ENCODE measurements at places on chromosomes 6 and 20.

DNA sequence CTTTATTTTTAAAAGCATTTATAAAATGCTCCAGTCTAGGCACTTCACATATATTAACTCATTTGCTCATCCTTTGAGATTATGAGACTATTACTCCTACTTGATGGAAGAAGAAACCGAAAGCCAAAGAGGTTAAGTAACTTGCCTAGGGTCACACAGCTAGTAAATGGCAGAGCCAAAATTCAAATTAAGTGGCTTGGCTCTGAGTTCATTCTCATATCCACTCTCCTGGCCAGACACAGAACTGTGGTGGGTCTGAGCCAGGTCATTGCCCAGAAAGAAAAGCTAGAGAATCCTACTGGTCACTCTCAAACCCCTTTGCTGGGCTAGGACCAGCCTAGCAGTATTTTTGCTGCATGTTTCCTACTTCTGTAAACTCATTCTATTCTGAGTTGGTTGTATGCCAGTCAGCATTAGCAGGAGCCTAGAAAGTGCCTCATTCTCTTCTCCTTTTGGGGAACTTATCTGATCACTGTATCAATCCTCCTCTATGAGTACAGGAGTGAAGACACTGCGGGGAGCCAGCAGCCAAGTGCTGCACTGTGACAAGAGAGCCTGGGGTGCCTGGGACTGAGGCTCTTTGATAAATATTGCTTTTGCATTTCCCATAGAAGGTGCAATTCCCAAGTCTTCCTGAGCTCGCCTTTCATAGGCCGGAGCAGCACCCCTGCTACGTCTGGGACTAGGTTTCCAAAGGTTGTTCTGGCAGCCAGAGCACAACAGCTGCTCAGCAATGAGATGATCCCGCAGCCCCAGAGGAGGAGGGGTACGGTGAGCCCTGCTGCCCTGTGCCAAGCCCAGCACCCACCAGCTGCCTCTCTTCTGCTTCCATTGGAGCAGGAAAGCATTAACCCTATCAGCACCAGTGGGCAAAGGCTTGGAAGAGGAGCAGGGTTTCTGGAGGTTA is 728.3 kb downstream of the MAFB start:
- peak; percentile 38 for DNase-seq

DNA sequence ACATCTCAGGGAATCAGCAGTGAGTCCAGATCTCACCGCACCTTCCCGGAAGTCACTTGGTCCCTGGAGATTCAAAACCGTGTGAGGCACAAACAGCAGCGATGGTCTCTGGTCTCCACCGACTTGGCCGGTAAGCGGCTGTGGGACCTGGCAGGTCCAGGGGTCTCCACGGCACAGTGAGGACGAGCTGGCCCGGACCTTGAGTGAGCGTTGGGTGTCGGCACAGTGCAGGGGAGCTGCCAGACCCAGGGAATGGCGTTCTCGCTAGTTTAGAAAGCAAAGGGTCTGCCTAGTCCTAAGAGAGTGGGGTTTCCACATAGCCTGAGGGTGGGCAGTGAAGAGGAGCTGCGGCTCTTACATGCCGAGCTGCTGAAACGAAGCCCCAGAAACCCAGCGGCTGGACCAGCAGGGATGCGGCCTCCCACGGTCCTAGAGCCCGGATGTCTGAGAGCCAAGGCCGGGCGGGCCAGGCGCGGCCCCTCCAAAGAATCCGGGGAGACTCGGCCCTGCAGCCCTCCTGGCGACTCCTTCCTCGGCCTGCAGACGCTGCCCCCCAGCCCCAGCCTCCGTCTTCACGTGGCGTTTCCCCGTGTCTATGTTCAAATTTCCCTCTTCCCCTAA is 185.0 kb downstream of the ERMARD start:
- no peak for DNase-seq

GRCh38 chr20:17421493-17421892 is 109.7 kb downstream of the BFSP1 start:
- DNase-seq, result no peak

- no peak for DNase-seq
Measured at GRCh38 chr6:79544299-79544927, 7.2 kb upstream of the LCA5 start.

GRCh38 chr6:53306819-53307347 is 41.9 kb downstream of the ELOVL5 start:
- no peak for DNase-seq

DNA sequence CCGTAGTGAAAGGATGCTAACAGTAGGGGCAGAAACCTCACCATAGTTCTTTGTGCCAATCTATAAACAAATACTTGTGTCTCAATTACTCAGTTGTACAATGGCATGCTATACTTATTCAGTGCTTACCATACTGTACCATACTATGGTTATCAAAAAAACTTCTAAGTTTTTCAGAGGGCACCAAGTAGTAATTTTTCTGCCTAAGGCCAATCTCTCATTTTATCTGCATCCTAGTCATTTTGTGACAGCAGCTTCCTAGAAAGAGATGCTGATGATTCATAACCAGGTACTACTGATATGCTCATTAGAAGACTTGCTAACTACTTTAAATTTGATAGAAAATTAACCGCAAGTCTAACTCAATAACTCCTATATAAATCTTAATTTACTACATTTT is 42.9 kb downstream of the TMEM244 start:
- DNase-seq, result no peak

GRCh38 chr20:35587436-35587835 is 28.2 kb upstream of the SPAG4 start:
- no peak for DNase-seq

- DNase-seq, result no peak
Measured at GRCh38 chr20:36384022-36384619, 78.0 kb downstream of the DLGAP4 start.

DNA sequence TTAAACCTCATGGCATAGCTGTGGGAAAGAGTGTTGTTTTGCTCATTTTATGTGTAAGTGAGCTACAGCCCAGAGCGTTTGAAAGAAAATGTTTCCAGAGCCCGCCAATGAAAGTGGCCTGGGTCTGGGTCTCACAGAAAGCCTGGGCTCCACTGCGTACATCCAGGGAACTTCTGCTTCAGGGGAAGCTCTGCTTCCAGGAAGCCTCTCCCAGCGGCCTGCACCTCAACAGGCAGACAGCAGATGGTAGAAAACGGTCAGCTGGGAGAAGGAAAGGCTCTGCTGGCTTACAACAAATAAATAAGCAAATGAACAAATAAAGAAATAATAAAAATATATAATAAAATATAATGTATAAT is 270.5 kb upstream of the SUPT3H start:
- DNase-seq, result no peak

GRCh38 chr20:32034581-32035425 is 17.2 kb upstream of the HCK start:
- no peak for DNase-seq

GRCh38 chr6:138818496-138819194 is 22.8 kb downstream of the ECT2L start:
- DNase-seq, result no peak

DNA sequence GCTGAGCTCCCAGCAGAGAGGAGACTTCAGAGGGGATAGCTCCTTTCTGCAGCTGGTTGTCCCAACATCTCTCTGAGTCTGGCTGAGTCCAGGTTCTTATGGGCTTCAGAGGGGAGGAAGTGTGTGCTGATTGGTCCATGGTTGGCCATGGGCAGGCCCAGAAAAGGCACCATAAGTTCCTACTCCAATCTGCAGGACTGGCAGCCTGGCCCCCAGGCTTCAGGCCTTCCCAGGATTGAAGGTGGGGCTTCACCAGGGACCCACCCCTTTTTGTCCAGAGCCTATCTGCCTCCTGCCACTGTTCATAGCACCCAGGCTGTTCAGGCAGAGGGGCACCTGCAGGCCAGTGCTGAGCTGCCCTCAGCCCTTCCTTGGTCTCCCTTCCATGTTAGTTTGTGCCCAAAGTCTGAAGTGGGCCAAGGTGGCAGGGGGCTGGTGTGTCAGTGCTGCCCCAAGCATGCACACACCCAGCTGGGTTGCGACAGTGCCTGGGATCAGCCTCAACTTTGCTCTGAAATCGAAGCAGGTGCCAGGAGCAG is 21.6 kb upstream of the TOP1 start:
- no peak for DNase-seq

GRCh38 chr20:23235173-23236027 is 115.2 kb upstream of the NXT1 start:
- DNase-seq, result peak; percentile 72
